ENCODE measurements at places on chromosomes 3 and 15.

- DNase-seq = no peak
Observed at GRCh38 chr3:104273046-104273649, 1093.6 kb upstream of the ALCAM start.

DNA sequence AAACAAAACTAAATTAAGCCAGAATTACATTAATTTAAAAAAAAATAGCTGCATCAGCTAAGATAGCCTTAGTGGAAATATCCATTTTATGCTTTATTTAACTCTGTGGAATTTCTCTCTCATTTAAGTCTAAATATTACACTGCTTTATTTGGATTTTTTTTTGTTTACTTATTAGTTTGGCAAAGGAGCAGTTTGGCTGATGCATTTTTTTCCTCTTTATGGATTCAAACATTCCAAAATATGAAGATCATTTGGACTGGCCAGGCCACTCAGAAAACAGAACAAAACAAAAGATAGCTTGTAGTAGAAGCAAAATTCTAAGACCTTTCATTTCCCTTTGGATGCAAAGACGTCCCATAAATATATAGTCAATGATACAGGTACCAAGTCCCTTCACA, 707.3 kb upstream of the UBE2E2 start:
- DNase-seq = no peak

DNA sequence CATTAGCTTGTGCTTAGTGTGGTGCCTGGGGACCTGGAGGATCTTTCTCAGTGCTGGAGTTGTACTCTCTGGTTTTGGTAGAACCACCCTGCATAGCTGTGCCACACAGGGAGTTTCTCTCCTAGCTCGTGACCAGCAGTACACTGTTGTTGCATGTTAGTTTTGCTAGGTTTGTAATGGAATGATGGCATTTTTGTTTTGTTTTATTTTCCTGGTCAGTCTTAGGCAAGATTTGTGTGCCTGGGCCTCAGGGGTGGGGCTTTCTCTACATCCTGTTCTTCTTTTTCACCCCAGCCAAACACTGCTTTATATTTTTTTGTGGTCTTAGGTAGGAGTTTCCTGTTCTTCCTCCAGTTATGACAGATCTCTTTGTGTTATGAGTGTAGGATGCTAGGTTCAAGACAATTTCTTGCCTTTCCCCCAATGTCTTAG, 534.5 kb upstream of the KCNMB2 start:
- no peak for DNase-seq

- no peak for DNase-seq
Observed at GRCh38 chr3:79018265-79018664, 749.5 kb downstream of the ROBO1 start.

GRCh38 chr3:32569540-32570420, 878 bp downstream of the DYNC1LI1 start:
- peak; percentile 53 for DNase-seq

- DNase-seq = peak; percentile 15
Observed at GRCh38 chr3:123449102-123449996, 459 bp upstream of the ADCY5 start.

DNA sequence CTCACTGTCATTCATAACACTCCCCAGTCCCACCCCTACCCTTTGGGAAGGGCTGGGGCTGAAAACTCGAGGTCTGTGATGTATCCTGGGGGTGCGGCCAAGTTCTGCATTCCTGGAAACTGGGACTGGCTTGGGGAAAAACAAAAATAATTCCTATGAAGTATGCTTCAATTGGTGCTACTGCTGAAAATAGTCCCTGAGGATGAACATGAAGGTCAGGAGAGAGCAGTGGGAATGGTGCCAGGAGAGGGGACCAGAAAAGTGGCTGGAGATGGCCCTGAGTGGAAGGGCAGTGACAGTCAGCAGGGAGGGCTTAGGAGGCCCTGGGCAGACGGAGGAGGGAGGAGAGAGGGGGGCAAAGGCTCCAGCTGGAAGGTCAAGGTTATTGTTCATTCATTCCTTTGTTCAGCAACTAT, 4.8 kb upstream of the ISLR start:
- no peak for DNase-seq

GRCh38 chr15:91803260-91803659, 50.2 kb upstream of the SLCO3A1 start:
- DNase-seq = no peak

GRCh38 chr15:24899367-24899766, 55.4 kb upstream of the SNRPN start:
- no peak for DNase-seq

DNA sequence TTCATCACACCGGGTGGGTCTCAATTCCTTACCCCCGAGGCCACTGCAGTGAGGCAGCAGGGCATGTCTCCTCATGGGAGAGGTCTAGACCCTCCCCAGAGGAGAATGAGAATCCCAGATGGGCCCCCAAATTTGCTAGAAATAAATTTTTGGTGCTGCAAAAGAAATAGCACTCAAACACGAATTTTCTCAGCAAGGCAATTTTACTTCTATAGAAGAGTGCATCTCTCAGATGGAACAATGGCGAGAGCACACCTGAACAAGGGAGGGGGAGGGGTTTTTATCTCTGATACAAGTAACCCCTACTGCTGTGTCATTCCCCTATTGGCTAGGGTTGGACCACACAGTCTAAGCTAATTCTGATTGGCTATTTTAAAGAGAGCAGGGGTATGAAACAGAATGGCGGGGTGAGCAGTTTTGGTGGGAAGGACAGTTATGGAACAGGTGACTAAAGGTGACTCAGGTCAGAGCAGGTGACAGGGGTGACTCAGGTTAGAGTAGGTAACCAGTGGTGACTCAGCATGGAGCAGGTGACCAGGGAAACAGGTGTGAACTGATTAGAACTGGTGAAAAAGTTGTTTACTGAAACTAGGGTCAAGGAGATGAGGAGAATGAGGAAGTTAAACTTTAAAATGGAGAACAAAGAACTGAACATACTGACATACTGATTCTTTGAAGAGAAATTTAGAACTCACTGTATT, 93.0 kb upstream of the WNT7A start:
- no peak for DNase-seq

DNA sequence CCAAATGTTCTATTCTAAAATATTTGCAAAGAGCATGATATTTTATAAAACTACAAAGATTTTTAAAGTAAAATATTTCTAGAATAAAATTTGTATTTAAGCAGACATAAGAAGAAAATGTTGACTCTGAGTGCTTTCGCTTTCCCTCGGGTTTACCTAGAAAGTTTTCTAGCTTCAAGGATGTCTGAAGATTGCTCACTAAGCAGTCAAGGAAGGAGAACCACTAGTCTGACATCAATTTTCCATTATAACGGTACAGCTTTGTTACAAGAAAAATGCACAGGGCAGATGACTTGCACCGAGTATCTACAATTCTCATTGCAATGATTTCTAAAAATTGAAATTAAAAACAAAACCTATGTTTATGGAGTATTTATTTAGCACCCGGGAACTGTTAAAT, 14.2 kb downstream of the GPR15 start:
- no peak for DNase-seq

DNA sequence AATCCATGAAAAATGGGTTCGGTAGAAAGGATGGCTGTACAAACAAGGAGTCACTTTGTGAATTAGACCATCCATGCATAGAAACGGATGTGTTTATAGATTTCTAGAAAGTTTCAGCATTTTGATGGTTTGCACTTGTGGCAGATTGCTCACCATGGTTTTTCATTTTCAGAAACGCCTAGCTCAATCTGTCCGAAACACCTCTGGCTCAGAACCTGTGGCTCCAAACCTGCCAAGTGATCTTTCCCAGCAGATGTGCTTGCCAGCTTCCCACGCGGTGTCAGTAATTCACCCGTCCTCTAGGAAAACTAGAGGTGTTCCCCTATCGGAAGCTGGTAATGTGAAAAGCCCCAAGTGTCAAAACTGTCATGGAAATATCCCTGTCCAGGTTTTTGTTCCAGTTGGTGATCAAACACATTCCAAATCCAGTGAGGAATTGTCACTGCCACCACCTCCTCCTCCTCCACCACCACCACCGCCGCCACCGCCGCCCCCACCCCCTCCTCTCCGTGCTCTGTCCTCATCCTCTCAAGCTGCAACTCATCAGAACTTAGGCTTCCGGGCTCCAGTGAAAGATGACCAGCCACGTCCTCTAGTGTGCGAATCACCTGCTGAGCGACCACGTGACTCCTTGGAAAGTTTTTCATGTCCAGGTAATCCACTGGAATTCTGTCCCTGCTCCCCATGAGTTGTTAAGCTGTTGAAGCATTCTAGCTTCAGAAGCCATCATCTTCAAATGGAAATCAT, 21.2 kb downstream of the WHAMM start:
- DNase-seq = no peak

GRCh38 chr3:117126946-117127546, 417.5 kb downstream of the TUSC7 start:
- no peak for DNase-seq

GRCh38 chr3:9469986-9470385, 72.6 kb downstream of the SETD5 start:
- no peak for DNase-seq

DNA sequence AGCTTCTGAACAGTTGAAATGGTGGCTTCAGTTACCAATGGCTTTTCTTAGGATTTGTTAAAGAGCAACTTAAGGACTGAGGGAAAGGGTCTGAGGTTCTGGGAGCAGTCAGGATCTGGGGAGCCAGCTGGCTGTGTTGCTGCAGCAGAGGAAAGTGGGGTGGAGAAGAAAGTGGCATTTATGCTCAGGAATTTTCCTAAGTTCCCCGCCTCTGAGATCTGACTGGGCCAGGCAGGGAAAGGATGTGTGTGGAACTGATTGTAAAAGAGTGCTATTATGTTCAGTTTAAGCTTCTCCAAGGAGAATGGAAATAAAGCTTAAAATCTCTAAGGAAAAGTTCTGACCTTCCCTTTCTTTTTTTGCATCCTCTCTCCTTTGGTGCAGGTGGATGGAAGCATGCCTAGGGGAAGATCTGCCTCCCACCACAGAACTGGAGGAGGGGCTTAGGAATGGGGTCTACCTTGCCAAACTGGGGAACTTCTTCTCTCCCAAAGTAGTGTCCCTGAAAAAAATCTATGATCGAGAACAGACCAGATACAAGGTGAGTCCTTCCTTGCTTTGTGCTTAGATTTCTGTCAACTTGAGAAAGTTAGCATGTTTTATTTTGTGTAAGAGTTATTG, 37.8 kb downstream of the IQGAP1 start:
- no peak for DNase-seq

GRCh38 chr3:160049565-160049964, 60.9 kb downstream of the IL12A start:
- DNase-seq = no peak

DNA sequence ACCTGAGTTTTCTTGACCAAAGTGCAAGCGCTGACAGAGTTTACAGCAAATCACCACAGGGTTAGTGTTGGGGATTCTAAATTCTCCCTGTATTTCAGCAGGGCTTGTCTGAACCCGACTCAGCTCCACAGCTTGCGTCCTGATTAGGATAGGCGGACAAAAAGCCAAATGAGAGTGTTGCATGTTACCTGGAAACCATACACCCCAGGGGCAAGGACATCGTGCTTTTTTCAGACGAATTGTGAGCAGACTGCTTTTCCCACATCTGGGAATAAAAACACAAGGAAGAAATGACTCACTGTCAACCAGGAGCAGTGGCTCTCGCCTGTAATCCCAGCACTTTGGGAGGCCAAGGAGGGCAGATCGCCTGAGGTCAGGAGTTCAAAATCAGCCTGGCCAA, 3.0 kb downstream of the DZIP1L start:
- no peak for DNase-seq

- DNase-seq = no peak
Observed at GRCh38 chr3:147222291-147222690, 184.1 kb downstream of the ZIC4 start.

GRCh38 chr3:101256511-101256910, 63.9 kb downstream of the IMPG2 start:
- no peak for DNase-seq
